Hematopoietic multipotent progenitor cell treated with erythropoietin and hydrocortisone succinate and interleukin-3 and kit ligand, for 4 days (in vitro differentiated cells): ENCODE measurements at places on chromosomes 12 and 14.
A peak's percentile ranks its signal among the peaks of the same experiment; 100 is the strongest.

GRCh38 chr14:74571901-74572725, 39.9 kb downstream of the LTBP2 start:
- DNase-seq, result peak; percentile 27

DNA sequence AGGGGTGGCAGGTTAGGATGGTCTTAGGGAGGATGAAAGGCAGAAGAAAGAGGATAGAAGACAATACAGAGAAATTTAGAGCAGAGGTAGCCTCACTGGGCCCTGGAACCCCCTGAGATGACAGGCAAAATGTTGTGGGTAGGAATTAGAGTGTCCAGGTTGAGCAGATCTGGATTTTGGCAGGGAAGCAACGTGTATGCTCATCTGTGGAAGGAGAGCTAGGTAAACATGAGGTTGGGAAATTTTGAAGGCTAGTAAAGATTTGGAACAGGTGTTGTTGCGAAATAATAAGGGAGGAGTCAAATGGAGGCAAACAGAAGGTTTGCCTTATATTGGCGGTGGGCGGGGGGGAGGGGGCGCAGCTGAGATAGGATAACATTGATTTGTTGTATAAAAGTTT, 5.3 kb downstream of the HSD17B6 start:
- DNase-seq, result no peak

GRCh38 chr14:60648249-60648933, 886 bp downstream of the SIX1 start:
- DNase-seq, result no peak

DNA sequence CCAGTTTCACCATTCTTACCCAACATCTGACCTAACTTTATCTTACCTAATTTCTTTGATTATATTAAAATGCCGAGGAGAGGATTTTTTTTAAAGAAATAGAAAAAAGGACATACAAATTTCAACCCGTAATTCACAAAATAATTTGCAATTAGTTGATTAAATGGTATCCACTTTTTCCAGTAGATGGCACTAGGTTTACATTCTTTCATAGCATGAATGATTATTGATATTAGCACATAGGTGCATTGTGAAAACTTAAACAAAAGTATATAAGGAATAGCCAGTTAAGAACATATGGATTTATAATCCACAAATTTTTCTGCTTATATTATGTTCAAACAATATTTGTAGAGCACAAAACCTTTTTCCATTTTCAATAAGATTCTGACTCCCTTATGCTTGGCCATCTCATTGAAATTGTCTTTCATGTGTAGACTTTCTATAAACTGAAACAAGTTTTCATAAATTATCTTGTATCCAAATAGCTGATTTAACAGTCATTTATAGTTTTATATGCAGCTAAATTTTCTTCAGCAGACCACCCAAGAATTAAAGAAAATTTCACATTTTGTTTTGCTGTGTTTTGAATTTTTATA, 35.3 kb downstream of the MSRB3 start:
- peak; percentile 63 for DNase-seq

GRCh38 chr14:100878271-100879146, 25.0 kb downstream of the RTL1 start:
- DNase-seq, result no peak

GRCh38 chr14:94213741-94214140, 39.6 kb downstream of the PPP4R4 start:
- DNase-seq, result peak; percentile 7
